CD4-positive, alpha-beta T cell treated with Interleukin-1 beta for 1 hour (primary cell): ENCODE measurements at places on chromosomes 7 and 10.

GRCh38 chr10:2754943-2755342, 312.4 kb upstream of the PFKP start:
- no peak for DNase-seq

GRCh38 chr7:33807779-33808482, 97.4 kb upstream of the BMPER start:
- DNase-seq = no peak

DNA sequence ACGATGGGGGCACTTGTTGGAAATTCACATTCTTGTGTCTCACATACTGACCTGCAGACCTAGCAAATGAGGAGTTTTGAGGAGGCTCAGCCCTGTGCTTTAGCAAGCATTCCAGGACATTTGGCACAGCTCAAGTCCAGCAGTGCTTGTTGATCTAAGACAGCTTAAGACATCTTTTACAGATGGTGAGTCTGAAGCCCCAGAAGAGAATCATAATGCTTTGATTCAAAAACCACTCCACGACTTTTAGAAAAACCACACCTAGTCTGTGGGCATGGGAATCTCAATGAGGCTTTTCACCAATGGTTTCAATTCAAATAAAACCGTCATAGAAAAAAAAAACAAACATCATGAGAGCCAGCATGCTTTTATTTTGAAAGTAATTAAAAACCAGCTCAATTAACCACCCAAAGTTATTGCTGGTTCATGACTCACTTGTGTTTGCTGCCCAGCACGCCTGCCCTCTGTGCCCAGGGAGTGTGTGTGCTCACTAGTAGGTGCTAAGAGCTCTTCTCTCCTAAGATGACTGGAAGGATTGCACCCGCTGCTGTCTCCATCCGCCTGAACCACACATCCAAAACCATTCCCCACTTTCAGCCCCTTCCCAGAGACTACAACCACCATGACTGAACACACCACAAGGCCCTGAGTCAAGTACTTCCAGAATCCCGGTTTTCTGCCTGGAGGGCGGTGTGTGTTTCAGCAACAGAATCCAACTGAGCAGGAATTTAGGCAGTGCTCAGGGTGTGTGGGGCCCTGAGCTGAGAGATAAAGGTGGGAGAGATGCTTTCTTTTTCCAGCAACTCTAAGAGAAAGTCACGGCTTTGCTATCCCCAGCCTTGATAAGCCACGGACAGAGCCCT, 130.2 kb upstream of the ADAM12 start:
- DNase-seq = no peak

- DNase-seq = no peak
Measured at GRCh38 chr10:132183046-132183445, 3.7 kb upstream of the DPYSL4 start.

- DNase-seq = no peak
Measured at GRCh38 chr10:124909563-124909962, 32.4 kb upstream of the ZRANB1 start.

DNA sequence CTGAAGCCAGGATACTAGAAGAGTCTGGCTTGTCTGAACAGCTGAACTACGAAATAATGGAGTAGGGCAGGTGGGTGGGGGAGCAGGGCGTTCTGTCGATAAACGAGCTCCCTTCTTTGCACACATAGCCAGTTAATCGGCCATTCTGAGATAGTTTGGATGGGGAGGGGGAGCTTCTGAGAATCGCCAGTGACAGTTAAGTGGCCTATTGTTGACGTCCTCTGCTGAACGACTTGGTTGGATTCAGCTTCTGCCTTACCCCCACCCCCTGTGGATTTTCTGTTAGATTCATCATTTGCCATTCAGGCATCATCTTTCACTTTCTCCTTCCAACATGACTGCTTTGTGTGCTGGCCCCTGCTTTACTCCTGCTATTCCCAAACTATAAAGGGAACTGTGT, 520 bp downstream of the CPA5 start:
- DNase-seq = no peak

GRCh38 chr10:2658780-2659179, 408.6 kb upstream of the PFKP start:
- no peak for DNase-seq

GRCh38 chr7:140724706-140725105, 28.2 kb downstream of the NDUFB2 start:
- no peak for DNase-seq
